Brain pericyte (primary cell): ENCODE measurements at places on chromosomes 11 and 22.

GRCh38 chr22:27588268-27588667 is 213.3 kb downstream of the MN1 start:
- DNase-seq, result no peak

- no peak for DNase-seq
Observed at GRCh38 chr22:31295360-31295759, 3.1 kb upstream of the PIK3IP1 start.

DNA sequence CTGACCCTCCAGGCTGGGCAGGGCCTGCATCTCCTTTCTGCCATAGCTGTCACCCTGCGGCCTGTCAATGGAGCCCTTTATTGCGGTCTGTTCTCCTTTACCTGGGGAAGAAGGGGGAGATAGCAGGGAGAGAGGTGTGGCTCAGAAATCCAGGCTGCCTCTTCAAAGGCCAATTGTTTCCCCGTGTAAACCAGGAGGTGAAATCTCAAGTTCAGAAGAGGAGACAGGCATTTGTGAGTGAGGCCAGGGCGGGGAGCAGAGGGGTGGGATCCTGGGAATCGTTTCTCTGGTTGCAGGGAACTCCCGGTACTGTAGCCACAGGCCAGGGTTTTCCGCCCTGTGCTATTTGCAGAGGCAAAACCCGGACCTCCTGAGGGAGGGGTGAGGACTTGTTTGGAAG is 9.1 kb downstream of the DCPS start:
- DNase-seq, result no peak

DNA sequence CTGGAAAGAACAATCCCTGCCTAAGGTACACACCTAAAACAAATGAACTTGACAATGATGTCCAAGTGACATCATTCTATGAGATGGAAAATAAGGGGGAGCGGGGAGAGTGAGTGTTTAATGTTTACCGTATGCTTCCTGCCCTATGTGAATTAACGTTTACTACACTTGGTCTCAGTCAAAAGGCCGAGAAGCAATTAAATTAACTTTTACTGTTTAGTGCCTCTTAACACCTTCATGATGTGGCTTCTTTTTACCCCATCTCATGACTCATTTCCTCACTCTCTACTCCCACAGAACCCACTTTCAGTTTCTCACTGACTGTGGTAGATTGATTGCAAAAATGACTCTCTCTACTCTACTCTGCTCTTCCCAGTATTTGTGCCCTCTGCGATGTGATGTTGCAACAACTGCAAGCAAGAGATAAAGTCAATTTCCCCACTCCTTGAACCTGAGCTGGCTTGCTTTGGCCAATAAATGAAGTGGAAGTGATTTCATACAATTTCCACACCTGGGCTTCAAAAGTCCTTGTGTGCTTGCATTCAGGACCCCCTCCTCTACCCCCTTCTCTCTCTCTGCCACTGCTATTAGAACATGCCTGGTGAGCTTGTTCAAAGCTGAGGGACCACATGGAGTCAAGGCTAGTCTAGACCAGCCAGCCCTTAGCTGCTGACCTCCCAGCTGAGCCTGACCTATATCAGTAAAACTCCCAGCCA is 11.6 kb upstream of the ALKBH3 start:
- no peak for DNase-seq

DNA sequence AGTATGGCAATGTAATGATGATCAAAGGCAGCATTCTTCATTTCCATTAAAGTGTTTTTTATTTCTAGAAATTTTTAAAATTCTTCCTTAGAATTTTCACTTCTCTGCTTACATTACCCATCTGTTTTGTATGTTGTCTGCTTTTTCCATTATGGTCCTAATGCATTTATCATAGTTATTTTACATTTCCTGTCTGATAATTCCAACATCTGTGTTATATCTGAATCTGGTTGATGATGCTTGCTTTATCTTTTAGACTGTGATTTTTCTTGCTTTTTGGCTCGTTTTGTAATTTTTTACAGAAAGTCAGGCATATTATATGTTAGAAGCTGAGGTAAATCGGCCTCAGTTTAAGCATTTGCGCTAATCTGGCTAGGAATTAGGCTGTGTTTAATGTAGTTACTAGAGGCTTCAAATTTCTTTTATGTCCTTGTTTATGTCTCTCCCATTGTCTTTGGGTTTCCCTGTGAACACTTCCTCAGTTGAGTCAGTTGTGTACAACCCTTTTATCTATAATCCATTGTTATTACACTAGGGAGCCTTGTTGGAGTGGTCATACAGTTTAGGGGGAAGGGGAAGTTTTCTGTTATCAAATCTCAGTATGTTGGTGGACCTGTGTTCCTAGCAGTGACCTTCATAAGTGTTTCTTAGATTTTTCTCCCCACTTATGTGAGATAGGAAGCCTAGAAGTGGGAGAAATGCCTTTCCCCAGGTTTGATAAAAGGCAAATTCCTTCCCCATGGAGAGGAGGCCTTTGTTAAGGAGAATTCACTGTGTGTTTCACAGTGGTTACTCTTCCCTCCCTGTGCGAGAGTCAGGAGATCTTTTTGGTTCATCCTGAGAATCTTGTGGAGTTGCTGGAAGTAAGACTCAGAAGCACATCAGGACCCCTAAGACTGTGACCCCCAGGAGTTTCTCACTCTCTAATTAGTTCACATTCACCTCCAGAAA is 437.5 kb downstream of the INSC start:
- DNase-seq, result no peak

- no peak for DNase-seq
Observed at GRCh38 chr22:44455963-44456358, 42.1 kb downstream of the RTL6 start.

DNA sequence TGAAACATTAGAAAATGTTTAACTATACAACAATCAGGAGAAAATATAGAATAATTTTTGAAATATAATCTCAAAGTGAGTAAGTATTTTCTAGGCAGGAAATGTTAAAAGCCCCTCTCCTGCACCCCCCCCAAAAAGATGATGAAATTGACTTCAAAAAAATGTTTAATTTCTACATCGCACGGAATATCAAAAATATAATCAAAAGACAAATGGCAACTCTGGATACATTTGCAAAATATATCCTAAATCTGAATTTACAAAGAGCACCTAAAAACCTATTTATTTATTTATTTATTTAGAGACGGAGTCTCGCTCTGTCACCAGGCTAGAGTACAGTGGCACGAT is 36.9 kb downstream of the OR4D9 start:
- no peak for DNase-seq

- DNase-seq, result no peak
Observed at GRCh38 chr11:13334034-13334786, 56.6 kb downstream of the BMAL1 start.

DNA sequence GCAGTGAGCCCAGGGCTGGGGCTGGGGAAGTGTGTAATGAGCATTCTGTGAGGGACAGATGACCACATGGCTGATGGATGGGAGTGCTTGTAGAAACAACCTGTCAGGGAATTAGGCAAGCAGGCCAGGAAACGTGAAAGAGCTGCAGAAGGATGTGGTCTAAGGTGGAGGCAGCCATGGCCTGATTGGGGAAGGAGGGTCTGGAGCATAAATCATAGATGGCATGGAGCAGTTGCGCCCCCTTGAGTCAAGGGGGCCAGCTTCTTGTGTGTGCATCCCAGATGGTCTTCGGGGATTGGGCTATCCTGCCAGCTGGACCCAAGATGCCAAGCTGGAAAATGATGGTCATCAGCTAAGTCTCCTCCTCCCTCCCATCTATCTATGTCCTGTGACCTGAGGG is 119.4 kb upstream of the CLPB start:
- DNase-seq, result no peak

GRCh38 chr11:122069707-122070360 is 46.2 kb downstream of the BLID start:
- DNase-seq, result no peak

DNA sequence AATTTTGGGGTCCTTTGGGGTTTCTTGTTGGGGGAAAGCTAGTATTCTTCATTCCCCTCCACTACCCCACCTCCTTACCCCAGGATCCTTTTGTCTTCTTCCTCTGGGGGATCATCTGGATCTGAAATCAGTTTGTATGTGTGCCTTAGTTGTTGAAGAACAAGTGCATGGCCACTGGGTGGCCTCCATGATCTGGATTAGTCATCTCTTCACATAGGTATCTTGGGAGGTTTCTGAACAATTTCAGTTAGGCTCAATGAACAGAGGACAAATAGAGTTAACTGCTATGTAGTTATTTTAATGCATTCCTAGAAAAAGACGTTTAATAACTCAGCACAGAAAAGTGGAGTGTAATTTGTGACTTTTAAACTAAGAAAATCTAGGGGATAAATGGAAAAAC is 7.1 kb upstream of the VWA5A start:
- DNase-seq, result no peak

- DNase-seq, result no peak
Observed at GRCh38 chr11:84022695-84023094, 736.5 kb upstream of the CCDC90B start.

GRCh38 chr11:123797541-123797940 is 8.6 kb downstream of the OR6M1 start:
- DNase-seq, result no peak

GRCh38 chr11:128900468-128900867 is 9.3 kb downstream of the KCNJ5 start:
- DNase-seq, result no peak

DNA sequence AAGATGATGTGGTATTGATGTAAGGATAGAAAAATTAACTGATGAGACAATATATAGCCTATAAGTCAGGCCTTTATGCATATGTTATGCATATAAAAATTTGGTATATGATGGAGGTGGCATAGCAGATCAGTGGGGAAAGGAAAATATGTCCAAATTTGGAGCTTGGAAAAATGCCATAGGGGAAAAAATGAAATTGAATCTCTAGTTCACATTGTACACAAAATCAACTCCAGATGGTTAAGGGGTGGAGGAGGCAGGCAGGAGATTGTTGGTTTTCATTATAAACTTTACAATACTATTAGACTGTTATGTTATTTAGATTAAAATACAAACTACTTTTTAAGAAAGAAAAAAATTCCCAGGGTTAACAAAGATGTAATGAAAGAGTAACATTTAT is 15.1 kb upstream of the CD3E start:
- DNase-seq, result no peak

DNA sequence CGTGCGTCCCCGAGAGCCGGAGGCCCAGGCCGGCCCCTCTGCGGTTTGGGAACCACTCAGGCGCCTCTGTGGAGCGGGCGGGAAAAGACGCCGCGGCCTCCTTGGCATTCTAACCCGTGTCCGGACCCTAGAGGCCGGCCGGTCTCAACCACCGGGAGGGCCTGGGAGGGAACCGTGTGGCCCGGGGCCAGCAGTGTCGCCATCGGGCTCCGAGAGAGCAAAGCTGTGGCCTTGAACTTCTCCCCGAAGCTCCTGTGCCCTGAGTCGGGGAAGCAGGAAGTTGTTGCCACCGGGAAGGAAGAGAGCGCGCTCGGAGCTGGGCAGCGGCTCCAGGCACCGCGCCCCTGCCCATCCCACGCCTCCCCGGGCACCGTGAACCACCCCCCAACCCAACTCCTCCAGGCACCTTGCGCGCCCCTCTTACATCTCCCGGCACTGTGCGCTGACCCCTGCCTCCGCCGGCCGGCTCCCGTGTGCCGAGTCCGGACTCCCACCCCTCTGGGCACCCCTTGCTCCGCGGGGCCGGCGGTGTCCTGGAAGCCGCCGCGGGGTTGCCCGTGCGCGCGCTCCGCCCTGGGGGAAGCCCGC is 80.0 kb upstream of the PPARA start:
- no peak for DNase-seq

- DNase-seq, result no peak
Observed at GRCh38 chr22:19987394-19988306, 29.0 kb downstream of the ARVCF start.

DNA sequence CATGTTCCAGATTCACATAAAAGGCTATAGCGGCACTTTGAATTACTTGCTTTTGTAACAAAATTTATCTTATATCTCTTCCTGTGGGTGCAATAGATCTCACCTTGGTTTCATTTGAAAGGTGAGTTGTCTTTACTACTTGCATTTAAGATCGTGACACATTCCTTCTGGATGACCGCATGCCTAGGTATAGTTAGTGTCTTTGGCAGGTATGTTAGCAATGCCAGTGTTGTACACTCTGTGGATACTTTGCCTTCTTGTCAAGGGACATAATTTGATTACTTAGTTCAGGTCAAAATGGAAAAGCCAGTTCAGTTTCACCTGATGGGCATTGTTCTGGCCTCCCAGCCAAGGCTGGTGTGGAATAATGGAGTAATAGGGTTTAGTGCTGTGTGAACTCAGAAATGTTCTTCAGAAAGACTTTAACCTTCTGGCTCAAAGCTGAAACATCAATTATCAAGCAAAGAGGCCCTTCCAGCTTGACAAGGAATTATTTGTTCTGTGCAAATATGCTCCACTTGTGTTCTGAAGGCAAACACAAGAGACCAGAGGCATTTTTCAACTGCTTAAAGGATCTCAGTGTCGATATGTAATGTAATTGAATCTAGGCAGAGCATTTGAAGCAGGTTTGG is 64.6 kb downstream of the AMOTL1 start:
- no peak for DNase-seq

- DNase-seq, result no peak
Observed at GRCh38 chr11:122214567-122214966, 98.6 kb upstream of the BLID start.
